ENCODE measurements at places on chromosomes 2 and 18.

- DNase-seq, result peak; percentile 30
Observed at GRCh38 chr2:27095745-27096651, 9.4 kb downstream of the KHK start.

DNA sequence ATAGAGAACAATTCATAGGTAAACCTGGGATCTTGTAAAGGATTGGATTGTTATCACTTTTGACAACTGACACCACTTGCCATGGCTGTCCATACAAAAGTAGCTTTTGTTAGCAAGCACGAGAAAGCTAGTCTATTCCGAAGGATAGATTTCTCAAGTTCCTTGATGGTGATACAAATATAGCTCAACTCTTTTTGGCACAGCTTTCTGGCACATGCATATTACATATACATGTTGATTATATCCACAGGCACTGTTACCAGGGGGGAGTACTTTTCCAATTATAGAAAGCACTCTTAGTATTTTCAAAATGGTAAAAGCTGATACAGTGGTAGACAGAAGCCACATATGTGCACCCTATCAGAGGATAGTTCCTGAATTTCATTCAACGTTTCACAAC, 168.9 kb downstream of the UPP2 start:
- DNase-seq, result no peak

DNA sequence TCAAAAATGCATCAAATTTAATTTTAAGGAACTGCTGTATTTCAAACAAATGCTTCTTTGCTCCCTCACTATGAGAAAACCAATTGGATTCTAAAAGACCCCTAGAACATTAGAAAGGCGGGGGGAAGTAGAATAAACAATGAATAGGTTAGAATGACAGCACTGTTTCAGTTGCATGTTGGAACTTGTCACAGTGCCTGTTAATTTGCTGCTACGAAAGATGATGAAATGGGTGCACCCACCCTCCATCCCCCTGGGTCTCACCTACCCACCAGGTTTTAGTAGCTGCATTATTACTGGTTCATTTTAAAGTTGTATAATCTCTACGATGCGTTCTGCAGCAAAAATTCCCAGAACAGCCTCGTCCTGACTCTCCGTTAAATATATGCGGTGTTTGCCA, 193.0 kb upstream of the COPS8 start:
- DNase-seq, result no peak

DNA sequence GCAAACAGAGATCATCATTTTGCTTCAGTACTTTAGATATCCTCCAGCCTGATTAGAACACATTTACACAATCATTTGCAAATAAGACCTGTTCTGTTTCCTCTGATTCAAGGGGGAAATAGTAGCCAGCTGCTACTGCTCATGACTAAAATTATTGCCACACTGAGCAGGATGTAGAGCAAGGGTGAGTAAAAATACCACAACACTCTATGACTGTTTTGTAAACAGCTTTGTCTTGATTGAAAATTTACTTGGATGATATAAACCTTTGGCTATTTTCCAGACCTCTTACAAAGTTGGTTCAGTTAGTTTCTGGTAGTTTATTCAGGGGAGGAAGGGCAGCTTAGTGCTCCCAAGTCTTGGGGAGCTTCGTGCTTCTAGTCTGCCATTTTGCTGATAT, 286.4 kb upstream of the CNTNAP5 start:
- no peak for DNase-seq

DNA sequence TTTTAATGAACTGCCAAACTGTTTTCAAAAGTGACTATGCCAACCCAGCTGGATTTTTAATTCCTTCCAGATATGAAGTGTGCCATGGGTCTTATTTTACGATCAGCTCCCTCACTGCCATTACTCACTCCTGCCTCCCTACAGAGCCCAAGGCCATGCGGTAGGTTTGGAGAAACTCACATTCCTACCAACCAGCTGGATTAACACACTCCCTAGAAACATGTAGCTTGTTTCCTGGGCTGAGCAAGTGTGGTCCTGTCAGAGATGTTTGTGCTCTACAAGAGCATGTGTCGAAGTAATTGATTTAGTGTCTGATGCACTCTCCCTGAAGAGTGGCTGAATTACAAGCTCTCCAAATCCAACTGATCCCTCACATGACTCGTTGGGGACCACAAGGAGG, 82.5 kb downstream of the SPP2 start:
- DNase-seq, result no peak

DNA sequence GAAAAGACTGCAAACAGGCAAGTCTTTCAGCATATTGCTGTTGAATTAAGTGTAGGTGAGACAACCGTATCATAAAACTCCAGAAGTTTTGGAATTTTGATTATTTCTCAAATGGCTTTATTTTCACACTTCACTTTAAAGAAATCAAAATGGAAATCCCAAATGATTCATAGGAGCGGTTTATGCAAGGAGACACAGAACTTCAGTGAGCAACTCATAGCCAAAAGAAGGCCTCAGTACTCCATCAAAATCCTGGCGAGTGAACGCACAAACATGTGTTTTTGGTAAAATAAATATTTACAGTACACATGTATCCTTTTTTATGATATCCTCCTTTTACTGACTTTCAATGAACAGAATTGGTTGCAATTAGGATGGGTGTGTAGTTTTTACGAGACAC, 140.4 kb upstream of the APCDD1 start:
- DNase-seq, result no peak

GRCh38 chr2:185202945-185203528, 535.6 kb upstream of the FSIP2 start:
- no peak for DNase-seq

- no peak for DNase-seq
Observed at GRCh38 chr2:189092936-189093335, 86.6 kb downstream of the COL5A2 start.

- DNase-seq, result no peak
Observed at GRCh38 chr18:12394428-12394827, 13.3 kb upstream of the PRELID3A start.

DNA sequence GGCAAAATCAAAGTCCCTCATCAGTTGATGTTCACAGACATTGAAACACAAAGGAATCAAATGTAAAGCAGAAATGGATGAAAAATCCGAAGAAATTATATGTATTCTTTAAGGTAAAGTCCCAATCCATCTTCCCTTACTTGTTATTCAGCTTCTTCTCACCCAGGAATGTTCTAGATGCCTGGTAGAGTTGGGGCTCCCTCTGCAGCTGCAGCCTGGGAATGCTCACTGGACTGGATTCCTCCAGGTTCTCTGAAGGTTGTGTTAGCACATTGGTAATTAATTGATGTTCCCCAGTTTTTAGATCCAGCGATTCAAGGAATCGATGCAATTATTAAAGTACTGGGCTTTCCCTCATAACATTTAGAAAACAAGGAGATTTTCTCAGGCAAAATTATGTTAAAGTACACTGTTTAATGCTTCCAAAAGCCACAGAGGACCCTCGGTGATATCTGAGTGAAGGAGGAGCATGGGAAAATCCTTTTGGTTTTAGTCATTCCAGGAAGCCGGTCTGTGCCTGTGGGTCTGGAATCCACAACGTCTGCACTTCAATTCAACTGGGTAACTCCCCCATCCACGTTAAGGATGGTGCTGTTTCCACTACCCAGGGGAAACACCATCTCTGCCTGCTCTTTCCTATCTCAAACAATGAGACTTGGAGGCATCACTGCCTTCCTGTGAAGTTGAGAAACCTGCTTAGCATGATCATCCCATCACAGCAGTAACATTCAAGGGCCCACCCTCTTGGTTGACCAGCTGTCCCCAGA, 22.0 kb downstream of the NTSR2 start:
- no peak for DNase-seq

DNA sequence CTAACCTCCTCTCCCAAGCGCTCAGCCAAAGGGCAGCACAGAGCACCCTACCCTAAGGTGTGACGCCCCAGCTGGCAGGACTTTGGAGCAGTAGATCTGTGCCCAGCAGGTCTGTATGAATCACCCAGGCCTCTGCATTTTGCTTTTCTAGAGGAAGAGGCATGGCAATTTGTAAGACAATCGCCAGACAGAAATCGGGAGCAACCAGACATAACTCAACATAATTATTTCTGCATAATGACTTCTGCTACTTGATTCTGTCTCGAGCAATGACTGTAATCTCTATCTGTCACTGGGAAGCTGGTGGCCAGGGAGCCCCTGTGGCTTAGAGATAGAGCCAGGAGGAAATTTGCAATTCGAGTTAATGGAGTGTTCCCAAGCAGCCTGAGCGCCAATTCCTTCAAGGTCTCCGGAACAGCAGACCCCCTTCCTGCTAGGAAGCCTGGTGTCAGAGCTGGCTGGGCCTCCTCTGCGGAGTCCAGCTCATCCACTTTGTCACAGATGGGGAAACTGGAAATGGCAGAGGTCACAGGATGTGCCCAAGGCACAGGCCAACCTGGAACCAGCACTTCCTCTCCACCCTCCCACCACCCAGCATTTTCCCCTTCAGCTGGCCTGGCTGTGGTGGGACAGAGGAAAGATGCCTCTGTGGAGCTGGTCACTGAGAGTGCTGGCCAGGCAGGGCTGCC, 55.0 kb downstream of the ODC1 start:
- no peak for DNase-seq

GRCh38 chr2:222608081-222608480, 47.8 kb downstream of the FARSB start:
- no peak for DNase-seq

DNA sequence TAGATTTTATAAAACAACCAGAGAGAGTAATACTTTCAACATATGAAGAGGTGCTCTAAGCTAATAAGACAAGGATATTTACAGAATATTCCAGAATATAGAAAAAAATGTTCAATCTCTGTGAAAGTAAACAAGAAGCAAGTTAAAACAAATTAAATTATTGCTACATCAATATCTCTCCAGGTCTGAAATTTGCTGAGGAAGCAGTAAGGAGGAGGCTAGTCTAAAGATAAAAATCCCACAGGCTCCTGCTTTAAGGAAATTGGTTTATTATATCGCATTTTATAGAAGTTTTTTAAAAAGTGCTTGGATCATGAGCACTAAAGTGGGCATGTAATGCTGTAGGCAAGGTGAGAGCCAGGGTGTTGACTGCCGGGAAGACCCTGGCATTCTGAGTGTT, 39.7 kb upstream of the ASB18 start:
- no peak for DNase-seq

GRCh38 chr2:165793779-165794535, at the start of gene GALNT3:
GALNT3 (minus strand) TSS chr2:165794247; CDS start chr2:165770700, 23,547 bp downstream.
- peak; percentile 28 for DNase-seq

DNA sequence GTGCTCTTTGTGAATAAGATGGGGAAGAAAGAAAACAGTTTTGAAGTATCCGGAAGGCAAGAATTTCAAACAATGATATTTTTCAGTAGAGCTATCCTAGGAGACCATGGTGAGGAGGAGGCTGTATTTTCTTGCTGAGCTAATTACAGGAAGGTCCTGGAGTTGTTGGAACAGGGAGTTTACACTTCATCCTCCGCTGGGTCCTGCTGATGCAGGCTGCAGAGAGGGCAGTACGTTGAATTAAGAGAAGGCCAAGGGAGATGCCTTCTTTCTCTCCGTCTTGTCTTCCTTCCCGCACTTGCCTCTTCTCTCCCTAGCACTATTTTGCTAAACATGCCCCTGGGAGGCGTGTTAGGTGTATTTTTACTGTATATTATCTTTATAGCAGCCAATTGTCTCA, 60.0 kb upstream of the EDAR start:
- no peak for DNase-seq

GRCh38 chr2:226991663-226992062, 155.8 kb downstream of the RHBDD1 start:
- DNase-seq, result no peak

DNA sequence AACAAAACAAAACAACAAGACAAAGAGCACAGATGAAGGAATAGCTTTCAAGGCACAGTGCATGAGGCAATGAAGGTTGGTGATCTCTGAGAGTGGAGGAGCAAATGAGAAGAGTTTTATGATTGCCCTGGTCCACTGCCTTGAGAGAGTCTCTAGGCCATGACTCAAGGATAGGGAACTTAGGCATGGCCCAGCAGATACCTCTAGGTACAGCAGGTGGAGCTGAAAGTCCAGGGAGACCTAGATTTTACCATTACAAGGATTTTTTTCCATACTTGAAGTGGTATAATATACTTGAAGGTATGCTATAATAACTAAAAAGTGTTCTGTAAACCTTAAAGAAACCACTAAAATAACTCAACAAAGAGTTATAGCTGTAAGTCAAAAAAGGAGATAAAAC, 239.5 kb upstream of the KLHL29 start:
- no peak for DNase-seq

GRCh38 chr2:134240061-134240460, 13.8 kb upstream of the MGAT5 start:
- DNase-seq, result no peak

- DNase-seq, result no peak
Observed at GRCh38 chr18:37299471-37300304, 265.9 kb downstream of the CELF4 start.

- DNase-seq, result no peak
Observed at GRCh38 chr2:68456198-68456597, 10.9 kb downstream of the FBXO48 start.

DNA sequence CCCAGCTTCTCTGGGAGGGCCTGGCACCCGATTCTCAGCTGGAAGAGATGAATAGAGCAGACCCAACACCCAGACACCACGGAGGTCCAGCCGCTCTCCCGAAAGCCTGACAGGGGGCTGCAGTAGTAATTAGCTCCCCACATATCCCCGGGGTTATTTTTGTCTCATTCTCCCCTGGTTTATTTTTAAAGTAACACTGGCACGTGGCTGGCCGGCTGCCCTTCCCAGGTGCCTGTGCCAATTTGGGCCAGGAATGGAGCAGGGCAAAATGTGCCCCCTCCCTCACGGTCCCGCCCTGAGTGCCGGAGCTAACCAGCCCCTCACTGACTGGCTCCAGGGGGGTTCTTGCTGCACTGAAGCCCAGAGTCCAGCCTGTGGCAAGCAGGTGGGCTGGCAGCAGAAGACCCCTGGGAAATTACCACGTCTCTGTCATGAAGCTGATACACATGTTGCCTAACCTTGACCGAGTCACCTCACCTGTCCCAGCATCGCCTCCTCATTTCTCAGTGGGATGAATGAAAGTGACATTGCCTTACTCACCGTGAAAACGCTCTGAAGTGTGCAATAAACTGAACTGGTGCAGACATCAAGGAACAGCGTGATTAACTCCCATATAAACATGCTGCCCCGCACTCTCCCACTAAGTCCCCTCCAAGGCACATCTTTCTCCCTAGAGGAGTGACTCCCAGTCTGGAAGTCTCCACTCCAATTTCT, 18.4 kb downstream of the KCNK3 start:
- no peak for DNase-seq

DNA sequence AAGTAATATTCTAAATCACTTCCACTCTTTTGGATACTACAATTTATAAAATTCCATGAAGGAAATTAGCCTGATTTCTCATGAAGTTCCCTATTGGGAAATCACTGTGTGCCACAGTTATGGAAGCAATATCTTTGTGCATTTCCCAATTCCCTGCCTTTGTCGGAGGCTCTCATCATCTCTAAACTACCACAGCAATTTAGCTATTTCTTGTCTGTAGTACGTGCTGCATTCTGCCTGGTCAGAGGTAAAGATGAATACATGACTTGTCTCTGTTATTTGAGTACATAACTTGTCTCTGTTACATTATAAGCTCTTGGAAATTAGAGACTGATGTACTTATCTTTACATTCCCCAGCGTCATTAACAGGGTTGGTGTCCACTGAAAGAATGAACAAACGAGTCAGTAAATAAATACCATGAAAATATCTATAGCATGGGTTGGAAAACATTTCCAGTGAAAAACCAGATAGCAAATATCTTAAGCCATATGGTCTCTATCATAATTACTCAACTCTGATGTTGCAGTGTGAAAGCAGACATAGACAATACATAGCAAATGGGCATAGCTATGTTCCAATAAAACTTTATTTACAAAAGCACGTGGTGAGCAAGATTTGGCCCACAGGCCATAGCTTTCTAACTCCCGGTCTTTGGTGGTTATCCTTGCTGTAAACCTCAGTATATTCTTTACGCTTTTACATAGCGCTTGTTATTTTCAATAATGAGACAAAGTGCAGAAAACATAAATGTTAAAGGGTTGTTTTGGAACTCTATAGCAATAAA, 78.8 kb downstream of the BCL2 start:
- no peak for DNase-seq
